ENCODE measurements at places on chromosomes 12 and 14. TPM values are rescaled to one million over a fixed set of nuclear protein-coding genes. Genes with fewer than 3 reads are reported as not detected.

The MIPOL1 gene
- total RNA-seq: 7.9 TPM

The APOLD1 gene
- 13.0 TPM for total RNA-seq

The REC8 gene
- 5.7 TPM for total RNA-seq

GRCh38 chr14:103065861-103066260, 8.5 kb upstream of the CDC42BPB start:
- DNase-seq: no peak

DNA sequence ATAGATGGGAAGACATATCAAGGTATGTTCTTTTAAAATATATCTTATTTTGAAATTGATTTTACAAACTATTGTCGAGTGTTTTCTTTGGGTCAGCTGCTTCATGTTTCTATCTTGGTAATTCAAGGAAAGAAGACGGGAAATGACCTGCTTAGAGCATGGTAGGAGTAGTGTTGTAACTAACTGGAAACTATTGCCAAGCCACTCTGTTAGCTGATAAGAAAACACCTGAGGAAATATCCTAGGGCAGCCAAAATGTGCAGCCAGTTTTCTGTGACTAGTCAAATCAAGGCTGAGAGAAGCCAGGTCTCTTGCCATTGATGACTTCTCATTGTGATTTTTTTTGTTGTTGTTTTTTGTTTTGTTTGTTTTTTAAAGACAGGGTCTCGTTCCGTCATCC, 30.2 kb downstream of the METAP2 start:
- no peak for DNase-seq

The SPX gene
- total RNA-seq: 10.0 TPM

GRCh38 chr12:72574138-72574537, 302.0 kb downstream of the TRHDE start:
- no peak for DNase-seq

GRCh38 chr14:73223049-73223448, 14.3 kb upstream of the PAPLN start:
- DNase-seq: no peak

The MYF6 gene
- 1.1 TPM for total RNA-seq

All from cardiac septum (tissue), 1 donor.